Frontal cortex (tissue), 4 donors: ENCODE measurements at places on chromosomes 5 and 9. TPM values are rescaled to one million over a fixed set of nuclear protein-coding genes. Genes with fewer than 3 reads are reported as not detected.

Gene MBLAC2
- total RNA-seq = 17.9 TPM

Gene RANBP3L
- total RNA-seq = 10.6 TPM

Gene PCDHB4
- total RNA-seq = 4.5 TPM

Gene GRXCR2
- not detected for total RNA-seq

Gene ARL14EPL
- total RNA-seq = not detected

Gene HTR1A
- total RNA-seq = 20.4 TPM

Gene RGMB
- 34.6 TPM for total RNA-seq

Gene ANKRD34B
- 0.41 TPM for total RNA-seq

- DNase-seq = no peak
Observed at GRCh38 chr9:119221276-119221675, 148.0 kb downstream of the BRINP1 start.

DNA sequence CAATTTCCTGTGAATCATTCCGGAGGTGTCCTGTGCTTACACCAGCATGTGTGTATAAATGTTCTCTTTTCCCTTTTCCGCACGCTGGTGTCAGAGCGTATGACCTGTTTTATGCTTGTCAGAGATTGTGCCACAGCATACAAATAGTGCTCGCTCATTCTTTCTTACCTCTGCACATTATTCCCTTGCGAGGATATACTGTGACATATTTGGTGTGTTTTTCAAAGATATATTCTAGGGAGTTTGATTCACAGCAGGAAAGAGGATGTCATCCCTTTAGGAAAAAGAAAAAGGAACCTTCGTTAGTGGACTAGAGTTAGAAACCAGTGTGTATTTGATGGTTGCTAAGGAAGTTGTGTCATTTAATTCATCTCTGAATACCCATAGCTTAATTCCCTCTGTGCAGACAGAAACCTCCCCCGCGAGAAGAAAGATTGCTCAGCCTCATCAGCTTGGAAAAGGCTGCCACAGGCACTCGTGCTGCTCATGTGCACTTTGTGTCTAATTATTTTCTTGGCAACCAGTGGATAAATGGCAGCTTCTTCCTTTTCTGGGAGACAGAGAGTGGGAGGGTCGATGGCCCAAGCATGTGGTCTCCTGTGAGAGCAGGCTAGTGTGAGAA, 14.7 kb upstream of the CCIN start:
- no peak for DNase-seq

GRCh38 chr9:100070104-100071041, 28.4 kb downstream of the ERP44 start:
- no peak for DNase-seq

- DNase-seq = no peak
Observed at GRCh38 chr5:66710557-66711088, 114.4 kb downstream of the MAST4 start.

DNA sequence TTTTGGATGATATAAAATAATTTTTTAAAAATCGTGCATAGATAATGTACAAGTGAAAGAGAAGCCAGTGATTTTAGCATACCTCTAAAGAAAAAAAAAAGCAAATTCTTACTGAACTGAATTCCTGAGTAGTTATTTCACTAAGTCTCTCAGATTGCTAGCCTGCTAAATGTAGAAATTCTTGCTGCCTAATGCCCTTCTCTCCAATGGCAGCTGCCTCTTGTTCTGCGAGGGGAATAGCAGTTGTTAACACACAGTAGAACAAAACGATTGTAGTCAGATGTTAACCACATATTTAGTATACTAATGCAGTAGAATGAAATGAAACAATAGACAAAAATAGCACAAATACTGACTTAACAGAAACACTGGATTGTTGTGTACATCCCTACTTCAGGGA, 26.8 kb downstream of the SMAD5 start:
- no peak for DNase-seq

DNA sequence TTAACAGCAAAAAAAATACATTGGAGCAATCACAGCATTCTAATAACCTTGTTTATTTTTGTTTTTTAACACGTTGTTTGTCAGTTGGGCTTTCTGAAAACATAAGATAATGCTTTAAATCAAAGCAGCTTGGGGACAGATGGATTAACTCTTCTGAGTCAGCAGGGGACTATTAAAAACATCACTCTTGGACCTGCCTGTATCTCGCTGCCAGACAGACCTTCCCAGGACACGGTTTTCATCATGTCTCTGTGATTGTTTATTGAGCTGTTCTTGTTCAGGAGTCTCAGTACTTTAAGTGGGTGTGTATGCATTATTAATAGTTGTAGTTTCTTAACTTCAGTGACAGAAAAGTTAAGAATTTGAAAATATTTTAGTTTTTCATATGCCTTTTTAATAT, 173.2 kb downstream of the SH3GL2 start:
- DNase-seq = no peak

DNA sequence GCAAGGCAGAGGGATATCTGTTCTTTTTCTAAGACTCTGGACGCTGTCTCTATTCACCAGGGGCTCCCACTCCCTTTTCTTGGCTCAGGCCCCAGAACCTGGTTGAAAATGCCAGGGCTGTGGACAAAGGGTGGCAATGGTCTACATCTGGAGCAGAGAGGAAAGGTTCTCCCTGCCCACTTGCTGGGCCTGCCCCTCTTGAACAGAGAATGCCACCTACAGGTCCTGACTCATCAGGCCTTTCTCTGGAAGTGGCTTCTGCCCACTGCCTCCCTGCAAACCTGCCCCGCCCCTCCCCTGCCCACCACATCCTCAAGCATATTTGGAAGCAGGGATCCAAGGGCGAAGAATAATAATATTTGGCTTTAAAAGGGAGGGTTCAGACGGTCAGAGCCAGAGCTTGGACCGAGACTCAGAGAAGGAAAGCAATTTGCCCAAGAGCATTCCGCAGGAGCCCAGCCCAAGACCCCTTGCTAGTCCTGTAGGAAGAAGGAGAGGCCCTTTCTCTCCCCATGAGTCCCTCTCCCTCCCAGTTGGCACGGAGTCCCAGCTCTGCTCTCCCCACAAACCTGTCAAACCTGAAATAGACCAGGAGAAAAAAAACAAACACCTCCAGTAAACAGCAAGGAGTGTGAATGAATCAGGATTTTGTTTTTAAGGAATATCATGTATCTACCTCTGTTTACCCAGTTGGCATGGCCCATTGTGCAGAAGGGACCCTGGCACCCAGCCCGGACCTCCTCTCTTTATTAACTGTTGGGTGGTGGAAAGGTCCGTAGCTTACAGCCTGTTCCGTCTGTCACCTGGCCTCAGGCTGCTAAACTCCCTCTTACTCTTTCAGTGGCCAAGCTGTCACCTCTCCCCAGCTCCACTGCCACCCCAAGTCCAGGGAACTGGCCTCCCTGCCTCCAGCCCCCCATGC, 37.7 kb upstream of the STXBP1 start:
- DNase-seq = no peak

GRCh38 chr5:89729623-89730301, 679.8 kb downstream of the CETN3 start:
- DNase-seq = no peak

DNA sequence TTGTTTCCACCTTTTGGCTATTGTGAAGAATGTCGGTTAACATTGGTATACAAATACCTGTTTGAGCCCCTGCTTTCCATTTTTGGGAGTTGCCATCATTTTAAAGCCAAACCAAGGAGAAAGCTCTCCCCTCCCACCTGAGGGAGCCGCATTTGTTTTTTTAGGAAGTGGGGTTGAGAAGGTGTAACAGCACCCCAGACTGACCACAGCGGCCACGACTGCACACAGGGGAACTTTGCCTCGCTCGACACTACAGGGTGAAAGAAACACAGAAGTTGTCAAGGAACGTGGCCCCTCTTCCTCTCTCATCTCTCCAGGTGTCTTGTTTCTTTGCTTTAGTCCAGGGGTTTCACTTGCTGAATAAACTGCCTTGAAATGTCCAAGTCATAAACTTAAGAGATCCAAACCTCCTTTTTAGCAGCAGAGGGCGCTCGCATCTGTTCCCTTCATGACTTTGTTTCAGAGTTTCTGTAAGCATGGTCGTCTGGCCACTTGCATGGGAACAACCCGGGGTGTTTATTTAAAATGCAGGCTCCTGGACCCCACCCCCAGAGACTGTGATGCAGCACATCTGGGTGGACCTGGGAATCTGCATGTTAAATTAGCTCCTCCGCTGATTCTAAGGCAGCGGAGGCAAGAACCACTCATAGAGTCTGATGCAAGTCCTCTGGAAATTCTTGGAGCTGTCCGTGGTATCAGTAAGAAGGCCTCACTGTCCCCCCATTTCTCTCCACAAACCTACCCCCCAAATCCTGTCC, 2.1 kb upstream of the TTLL11 start:
- DNase-seq = no peak

GRCh38 chr5:92092239-92092638, 709.1 kb upstream of the ARRDC3 start:
- DNase-seq = no peak

DNA sequence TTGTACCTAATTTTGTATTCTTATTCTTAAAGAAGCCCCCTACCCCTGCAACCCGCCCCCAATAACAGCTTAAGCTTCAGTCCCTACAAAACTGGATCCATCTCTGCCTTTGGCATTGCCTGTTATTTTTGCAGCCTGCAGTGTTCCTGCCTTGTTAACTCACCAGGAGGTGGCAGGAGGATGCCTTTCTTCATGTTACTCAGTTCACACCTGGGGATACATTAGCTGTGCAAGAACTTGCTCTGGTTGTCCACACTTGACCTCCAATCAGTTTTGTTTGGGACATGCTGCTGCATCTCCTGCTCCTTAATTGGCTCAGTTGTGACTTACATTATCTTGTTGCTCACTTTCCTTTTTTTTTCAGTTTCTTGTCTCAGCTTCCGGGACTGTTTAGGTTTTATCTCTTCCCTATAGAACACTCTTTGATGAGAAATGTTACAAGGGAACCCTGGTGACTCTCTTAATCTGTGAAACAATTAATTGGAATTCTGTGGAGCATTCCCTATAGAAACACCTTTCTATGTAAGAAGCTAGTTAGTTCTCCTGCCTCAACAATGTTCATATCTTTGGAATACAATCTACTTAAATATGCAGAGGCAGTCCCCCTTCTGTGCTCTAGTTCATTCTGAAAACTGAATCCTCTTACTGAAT, 467.7 kb upstream of the ACO1 start:
- no peak for DNase-seq

DNA sequence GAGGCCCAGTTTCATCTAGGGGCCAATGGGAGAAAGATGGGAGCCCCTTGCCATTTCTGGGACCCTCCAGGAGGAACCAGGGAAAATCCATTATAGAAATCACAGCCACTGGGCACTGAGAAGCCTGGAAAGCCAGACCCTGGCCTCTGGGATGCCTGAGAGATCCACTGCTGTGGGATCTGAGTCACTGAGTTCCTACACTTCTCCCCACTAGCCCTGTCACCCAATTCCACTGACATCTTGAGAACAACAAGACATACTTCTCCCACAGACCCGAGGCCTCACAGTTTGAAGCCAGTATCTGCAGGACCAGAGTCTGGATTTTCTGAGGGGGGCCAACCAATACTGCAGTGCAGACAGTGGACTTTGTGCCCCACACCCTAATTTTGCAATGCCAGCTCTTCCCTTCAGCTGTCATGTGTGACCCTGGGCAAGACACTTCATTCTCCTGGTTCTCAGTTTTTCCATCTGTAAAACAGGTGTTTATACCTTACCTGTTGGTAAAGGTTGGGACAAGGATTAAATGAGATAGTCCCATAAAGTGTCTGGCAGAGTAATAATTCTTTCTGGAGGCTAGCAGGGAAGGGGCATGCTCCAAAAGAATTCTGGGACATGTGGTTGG, 46.5 kb downstream of the CXXC5 start:
- DNase-seq = no peak

DNA sequence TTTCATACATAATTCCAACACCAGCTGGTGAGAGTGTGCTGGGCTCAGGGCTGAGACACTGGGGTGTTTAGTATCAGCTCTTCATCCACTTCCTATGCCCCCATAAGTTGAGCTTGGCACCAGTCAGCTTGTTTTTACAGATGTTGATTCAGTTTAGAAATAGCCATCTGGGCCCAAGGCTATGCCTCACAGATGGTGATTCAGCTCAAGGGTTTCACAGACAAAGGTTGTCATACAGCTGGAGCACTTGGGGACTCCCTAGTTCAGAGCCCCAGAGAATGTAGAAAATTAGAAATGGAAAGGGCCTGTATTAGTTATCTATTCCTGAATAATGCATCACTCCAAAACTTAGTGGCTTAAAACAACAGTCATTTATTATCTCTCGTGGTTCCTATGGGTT, 10.3 kb upstream of the CRHBP start:
- DNase-seq = no peak

GRCh38 chr9:120970244-120970643, 43.6 kb upstream of the TRAF1 start:
- DNase-seq = no peak
